ENCODE measurements at places on chromosomes 1 and 21.

- DNase-seq, result peak; percentile 51
Measured at GRCh38 chr21:31143036-31143435, 104.8 kb upstream of the KRTAP19-8 start.

- DNase-seq, result peak; percentile 31
Measured at GRCh38 chr1:161817176-161817730, 51.1 kb downstream of the ATF6 start.

GRCh38 chr1:204868340-204868700 is 2.3 kb upstream of the NFASC start:
- no peak for DNase-seq

GRCh38 chr1:234920136-234920842 is 208.3 kb downstream of the TOMM20 start:
- no peak for DNase-seq

GRCh38 chr1:19445417-19446342 is 39.7 kb downstream of the CAPZB start:
- DNase-seq, result no peak

Data from fibroblast of skin of back (primary cell).